ENCODE measurements at places on chromosomes 2 and 18.

DNA sequence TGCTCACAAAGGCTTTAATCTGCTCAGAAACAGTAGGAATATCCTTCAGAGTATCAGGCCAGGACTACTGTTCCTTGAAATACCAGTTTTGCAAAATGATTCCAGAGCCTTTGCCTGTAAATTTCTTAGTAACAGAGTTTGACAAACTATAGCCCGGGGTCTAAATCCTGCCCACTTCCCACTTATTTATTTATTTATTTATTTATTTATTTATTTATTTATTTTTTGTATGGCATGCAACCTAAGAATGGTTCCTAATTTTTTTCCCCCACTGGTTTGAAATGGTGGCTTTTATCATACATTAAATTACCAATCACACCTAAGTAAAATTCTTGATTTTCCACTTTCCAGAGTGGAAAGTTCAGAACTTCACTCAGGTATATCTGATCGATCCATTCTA, 45.6 kb downstream of the KCNG3 start:
- no peak for DNase-seq

DNA sequence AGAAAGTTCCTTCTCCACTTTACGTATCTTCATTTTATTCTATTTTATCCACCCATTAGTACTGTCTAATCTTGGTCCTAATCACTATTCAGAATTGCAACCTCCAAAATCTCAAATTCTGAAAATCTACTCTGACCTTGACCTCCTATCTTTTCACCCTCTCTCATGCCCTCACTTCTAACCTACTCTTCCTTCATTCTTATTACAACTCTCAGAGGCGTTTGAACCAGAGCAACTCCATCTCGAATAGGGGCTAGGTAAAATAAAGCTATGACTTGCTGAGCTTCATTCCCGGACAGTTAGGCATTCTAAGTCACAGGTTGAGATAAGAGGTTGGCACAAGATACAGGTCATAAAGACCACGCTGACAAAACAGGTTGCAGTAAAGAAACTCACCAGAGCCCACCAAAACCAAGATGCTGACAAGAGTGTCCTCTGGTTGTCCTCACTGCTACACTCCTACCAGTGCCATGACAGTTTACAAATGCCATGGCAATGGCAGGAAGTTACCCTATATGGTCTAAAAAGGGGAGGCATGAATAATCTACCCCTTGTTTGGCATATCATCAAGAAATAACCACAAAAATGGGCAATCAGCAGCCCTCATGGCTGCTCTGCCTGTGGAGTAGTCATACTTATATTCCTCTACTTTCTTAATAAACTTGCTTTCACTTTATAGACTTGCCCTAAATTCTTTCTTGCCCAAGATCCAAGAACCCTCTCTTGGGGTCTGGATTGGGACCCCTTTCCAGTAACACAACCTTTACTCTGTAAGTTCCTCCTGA, 11.4 kb downstream of the CCDC88A start:
- no peak for DNase-seq

- no peak for DNase-seq
These were observed 175.7 kb downstream of the METTL4 start for GRCh38 chr18:2395427-2396161.

DNA sequence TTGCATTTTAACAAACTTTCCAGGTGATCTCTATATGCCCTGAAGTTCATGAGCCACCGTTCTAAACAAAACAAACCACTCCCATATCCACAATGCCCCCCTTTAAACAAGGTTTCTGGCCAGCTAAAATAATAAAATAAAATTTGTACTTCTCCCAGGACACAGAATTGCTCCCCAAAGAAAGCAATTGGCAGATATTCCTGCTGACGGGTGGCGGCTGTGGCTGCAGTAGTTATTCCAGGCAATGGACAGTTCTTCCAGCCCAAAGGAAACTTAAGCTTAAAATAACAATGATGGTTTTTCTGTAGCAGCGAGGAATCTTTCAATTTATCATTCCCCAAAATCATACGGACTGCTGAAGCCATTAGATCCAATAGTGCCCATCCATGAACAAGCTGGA, 260.5 kb upstream of the ZNF521 start:
- no peak for DNase-seq

GRCh38 chr18:6509832-6510231, 95.1 kb upstream of the L3MBTL4 start:
- no peak for DNase-seq

DNA sequence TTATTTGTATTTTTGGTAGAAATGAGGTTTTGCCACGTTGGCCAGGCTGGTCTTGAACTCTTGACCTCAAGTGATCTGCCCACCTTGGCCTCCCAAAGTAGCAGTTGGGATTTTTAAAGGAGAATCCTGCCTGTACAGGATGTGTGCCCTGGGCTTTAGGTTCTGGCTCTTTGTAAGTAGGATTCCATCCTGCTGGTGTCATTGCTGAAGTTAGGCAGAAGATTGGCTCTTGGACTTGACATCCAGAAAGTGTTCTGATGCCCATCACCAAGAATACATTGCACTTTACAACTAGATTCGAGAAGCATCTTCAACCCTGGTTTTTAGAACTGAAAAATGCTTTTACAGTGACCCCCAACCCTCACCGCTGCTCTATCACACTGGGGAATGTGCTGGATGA, 4.4 kb upstream of the TWIST2 start:
- no peak for DNase-seq

- DNase-seq: no peak
These were observed 175.9 kb upstream of the NXPH2 start for GRCh38 chr2:138956116-138956515.

DNA sequence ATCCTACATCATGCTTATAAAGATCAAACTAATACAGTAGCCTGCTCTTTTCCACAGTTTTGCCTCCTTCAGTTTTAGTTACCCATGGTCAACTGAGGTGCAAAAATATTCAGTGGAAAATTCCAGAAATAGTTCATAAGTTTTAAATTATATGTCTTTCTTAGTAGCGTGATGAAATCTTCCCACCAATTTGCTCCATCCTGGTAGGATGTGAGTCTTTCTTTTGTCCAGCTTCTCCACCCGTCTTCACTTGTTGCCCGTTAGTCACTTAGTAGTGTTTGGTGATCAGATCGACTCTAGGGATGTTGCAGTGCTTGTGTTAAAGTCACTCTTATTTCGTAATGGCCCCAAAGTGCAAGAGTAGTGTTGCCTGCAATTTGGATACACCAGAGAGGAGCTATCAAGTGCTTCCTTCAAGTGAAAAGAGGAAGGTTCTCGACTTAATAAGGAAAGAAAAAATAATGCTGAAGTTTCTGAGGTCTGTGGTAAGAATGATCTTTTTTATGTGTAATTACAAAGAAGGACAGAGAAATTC, 57.0 kb downstream of the CEP192 start:
- no peak for DNase-seq

GRCh38 chr2:34012715-34013302, 413.7 kb upstream of the FAM98A start:
- DNase-seq: no peak

- DNase-seq: no peak
These were observed 20.8 kb downstream of the BAZ2B start for GRCh38 chr2:159595410-159596046.

DNA sequence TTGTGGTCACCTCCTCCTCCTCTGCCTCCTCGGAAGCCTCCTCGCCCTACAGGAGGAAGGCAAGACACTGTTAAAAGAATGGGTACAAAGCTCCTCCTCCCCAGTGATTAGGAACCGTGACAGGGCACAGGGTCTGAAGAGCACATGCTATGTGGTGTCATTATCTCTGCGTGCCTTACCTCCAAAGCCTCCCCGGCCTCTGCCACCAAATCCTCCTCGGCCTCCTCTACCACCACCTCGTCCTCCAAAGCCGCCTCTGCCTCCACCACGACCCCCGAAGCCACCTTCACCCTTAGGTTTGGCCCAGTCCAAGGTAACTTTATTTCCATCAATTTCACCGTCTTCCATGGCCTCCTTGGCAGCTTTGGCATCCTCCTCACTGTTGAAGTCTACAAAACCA, 9.1 kb downstream of the NCL start:
- DNase-seq: no peak

- DNase-seq: no peak
These were observed 13.5 kb upstream of the IL1RL1 start for GRCh38 chr2:102297891-102298290.

DNA sequence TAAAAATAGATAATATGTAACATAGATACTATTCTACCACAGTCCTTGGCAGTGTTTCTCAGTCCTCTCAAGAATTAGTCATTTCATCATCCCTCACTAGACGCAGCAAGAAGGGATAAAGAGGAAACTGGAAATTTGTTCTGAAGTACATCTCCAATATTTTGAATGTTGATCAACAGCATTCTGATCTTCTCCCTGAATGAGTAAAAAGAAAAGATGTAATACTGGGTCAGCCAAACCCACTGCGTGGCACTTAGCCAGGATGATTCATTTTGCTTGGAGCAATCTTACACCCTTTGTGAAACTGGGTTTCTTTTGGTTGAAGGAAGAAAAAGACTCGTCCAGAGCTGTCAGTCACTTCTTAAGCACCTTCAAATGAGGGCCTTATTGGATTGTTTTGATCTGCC, 54.1 kb downstream of the TAF1B start:
- no peak for DNase-seq

- no peak for DNase-seq
These were observed 22.8 kb downstream of the ATP8B1 start for GRCh38 chr18:57780318-57780705.

DNA sequence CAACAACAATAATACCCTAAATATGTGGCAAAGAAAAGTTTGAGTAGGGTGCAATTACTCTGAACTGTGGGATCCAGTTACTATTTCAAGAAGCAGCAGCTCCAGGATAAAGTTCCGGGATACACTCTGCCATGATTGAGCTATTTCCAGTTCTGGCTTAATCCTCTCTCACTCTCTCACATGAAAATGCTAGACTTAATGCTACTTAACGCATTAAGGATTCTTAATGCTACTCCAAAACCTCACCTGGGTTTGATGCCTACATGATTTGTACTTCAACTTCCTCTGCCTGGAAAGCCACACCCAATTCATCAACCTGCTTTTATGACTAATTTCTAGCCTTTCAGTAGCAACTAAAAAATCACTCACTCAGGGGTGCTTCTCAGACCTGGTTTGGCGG, 151.1 kb upstream of the HNMT start:
- no peak for DNase-seq

GRCh38 chr2:212465456-212465855, 73.1 kb downstream of the ERBB4 start:
- no peak for DNase-seq

DNA sequence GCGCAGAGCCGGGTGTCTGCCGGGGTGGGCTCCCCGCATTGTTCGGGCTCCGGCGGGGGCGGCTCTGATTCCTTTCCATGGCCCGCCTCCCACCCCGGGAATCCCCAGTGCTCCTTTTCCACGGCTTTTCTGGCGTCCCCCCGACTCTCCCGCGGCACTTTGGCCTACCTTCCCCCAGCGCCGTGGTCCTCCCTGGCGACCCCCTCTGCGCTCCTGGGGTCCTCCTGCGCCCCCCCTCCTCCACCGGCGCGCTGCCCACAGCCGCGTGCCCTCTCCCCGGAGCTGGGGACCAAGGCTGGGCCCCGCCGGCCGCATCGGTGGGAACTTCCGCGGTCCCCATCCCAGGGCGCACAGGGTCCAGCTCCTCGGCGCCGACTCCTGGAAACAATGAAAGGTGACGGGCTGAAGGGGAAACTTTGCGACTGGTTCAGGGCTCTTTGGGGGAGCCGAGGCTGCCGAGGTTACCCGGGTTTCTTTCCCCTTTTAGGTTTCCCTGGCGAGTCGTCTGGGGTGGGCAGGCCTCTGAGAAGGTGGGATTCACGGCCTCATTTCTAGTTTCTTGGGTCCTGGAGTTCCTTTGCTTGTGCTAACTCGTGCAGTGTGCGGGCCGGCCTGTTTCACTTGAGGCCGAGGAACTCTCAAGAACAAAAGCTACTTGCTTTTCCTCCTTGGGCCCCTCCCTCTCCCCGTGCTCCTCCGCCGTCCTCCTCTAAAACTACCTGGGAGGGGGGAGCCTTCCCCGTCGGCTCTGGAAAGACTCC, 2.2 kb downstream of the TGIF1 start:
- peak; percentile 44 for DNase-seq

GRCh38 chr2:54285451-54285850, 29.4 kb upstream of the TSPYL6 start:
- DNase-seq: no peak

DNA sequence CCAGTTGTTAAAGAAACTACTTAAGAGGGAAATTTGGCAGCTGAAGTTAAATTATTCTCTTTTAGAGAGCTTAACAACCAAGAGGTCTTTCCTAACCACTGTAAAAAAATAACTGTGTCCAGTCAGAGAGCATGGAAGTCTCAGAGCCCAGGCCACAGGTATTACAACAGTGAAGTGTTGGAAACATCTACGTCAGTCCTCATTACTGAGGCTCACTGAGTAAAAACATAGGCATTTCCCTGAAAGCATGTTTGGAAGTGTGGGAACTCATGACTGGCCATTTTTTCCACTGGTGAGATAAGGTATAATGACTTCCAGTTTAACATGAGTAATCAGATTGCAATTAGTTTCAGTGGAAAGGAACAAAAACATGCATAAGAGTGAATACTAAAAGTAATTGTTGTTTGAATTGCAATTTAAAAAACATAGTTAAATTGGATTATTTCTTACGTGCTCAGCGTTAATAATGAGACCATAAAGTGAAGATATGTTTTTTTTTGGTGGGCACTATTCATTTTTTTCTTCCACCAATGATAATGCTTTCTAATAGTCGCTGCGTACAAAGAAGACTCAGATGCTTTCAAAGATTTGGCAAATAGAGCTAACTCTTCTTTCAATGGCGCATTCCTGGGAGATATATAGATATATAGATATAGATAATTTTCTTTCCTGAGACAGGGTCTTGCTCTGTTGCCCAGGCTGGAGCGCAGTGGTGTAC, 60.8 kb downstream of the EFEMP1 start:
- no peak for DNase-seq

- DNase-seq: peak; percentile 4
These were observed 153.0 kb downstream of the ZFP36L2 start for GRCh38 chr2:43073401-43073825.

GRCh38 chr2:85748985-85749875, 4.6 kb upstream of the ATOH8 start:
- no peak for DNase-seq

GRCh38 chr2:205563646-205564045, 118.7 kb upstream of the NRP2 start:
- DNase-seq: no peak
